ENCODE measurements at places on chromosomes 16 and 17. TPM values are rescaled to one million over a fixed set of nuclear protein-coding genes. Genes with fewer than 3 reads are reported as not detected.

APOH gene
- total RNA-seq, result not detected

TBC1D3I gene
- 2.5 TPM for total RNA-seq

RND2 gene
- total RNA-seq, result not detected

CLEC3A gene
- total RNA-seq, result not detected

DNA sequence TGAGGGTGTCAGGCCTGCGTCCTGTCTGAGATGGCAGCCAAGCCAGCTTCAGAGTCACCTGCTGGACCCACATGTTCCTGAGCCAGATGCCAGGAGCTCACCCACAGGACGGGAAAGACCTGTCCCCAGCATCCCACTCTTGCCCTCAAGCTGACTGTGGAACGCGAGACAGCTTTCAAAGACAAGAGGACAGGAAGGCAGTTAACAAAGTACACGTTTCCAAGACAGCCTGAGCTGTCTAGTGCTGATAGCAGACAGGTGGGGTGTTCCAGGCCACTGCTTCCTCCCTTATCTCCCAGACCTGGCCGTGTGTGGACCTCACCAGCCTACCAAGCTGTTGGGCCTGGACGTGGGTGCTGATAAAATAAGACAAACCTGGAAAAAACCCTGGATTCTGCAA lies 13.2 kb downstream of the CMTM3 start:
- H3K36me3 ChIP-seq, result no peaks in the 10 kb centered on the region
- no peaks in the 10 kb centered on the region for H3K27me3 ChIP-seq
- H3K27ac ChIP-seq, result peak overlapping the region; percentile 16
- no peak overlapping the region for H3K4me3 ChIP-seq

GRCh38 chr16:14454391-14454790 lies 175.7 kb downstream of the PARN start:
- H3K27me3 ChIP-seq, result no peaks in the 10 kb centered on the region
- no peak overlapping the region for H3K4me3 ChIP-seq
- no peaks in the 10 kb centered on the region for H3K36me3 ChIP-seq

- peak overlapping the region; percentile 82 for H3K4me3 ChIP-seq
- H3K27ac ChIP-seq, result no peak overlapping the region
- peaks cover 20% of the 10 kb centered on the region for H3K27me3 ChIP-seq
- no peaks in the 10 kb centered on the region for H3K36me3 ChIP-seq
- no peaks in the 10 kb centered on the region for H3K4me1 ChIP-seq
- DNase-seq, result peak; percentile 91
Measured at GRCh38 chr16:47037746-47038458, 64.4 kb upstream of the DNAJA2 start.

DNA sequence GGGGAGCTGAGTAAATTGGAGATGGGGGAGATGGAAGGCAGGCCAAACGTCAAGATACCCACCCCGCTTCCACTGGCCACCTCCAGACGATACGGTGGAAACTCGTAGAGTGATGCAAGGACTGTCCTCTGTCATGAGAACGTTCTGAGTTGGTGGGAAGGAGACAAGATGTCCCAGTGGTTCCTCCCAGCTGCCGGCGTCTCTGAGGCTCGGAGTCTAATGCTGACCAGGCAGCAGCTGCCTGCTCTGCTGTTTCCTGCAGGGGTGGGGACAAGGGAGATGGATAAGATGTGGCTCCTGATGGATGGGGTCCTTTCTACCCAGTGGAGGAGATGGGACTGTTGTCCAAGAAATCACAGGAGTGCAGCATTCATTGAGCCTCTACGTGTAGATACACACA lies 28.2 kb upstream of the C1QL1 start:
- H3K36me3 ChIP-seq, result no peaks in the 10 kb centered on the region
- H3K27me3 ChIP-seq, result peaks cover 8% of the 10 kb centered on the region
- no peaks in the 10 kb centered on the region for H3K4me1 ChIP-seq
- H3K27ac ChIP-seq, result no peak overlapping the region
- DNase-seq, result no peak

DNA sequence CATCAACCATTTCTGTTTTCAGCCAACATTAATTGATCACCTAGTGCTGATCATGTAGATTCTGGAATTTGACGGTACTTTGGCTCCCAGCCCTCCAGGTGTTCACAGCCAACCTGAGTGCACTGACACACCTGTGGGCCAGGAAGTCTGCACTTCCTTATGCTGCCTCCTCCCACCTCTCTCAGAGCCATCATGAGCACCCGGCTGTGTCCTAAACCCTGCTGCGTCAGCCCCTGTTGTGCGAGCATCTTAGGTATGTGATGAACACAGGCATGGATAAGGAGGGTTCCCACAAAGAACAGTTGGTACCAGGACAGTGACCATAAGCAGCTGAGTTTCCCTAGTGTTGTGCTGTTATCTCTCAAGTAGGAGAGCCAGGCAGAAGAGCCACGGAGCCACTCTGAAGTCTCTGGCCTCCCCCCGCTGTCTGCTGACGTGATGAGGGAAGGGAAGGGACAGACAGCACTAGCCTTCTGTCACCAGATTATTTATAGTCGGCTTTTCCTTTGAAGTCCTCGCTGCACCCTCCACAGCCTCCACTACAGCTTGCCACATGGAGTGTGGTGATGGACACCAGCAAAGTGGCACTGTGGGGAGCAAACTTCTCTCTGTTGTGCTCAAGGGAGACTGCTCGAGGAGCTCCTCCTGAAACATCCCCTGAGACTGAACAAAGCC lies 162.8 kb upstream of the ANKFN1 start:
- DNase-seq, result no peak
- H3K27ac ChIP-seq, result no peak overlapping the region
- peaks cover 16% of the 10 kb centered on the region for H3K4me1 ChIP-seq
- no peaks in the 10 kb centered on the region for H3K36me3 ChIP-seq
- H3K27me3 ChIP-seq, result peaks cover 21% of the 10 kb centered on the region
- no peak overlapping the region for H3K4me3 ChIP-seq
